ENCODE measurements at places on chromosomes 3 and 15.
A peak's percentile ranks its signal among the peaks of the same experiment; 100 is the strongest.

GRCh38 chr3:108428586-108428985, 81.8 kb downstream of the MYH15 start:
- DNase-seq: peak; percentile 24

DNA sequence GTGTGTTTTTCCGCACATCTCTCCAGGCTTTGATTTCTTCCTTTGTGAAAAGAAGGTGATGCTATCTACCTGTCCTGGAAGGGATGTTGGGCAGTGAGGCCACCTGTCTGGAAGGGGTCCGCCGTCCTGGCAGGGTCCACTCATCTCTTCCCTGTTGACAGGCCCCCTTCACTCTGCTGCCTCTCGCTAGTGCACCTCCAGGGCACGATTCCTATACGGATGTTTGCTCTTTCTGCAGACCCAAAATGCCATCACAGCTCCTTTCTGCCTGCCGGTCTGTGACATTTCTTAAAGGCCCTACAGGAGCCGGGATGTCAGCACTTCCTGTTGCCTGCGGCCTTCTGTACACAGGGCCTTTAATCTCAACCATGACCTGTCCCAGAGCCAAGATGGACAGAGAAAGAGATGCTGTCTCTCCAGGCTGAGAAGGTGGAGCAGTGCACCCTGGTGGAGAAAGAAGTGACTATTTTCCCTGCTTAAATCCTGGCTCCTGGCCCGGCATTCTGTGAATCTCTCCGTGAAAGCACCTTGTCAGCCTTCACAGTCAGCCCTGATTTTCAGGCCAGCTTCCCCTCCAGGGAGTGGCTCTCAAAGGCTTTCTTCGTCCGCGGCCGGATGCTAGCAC, 7.4 kb downstream of the FAM3D start:
- peak; percentile 64 for DNase-seq

DNA sequence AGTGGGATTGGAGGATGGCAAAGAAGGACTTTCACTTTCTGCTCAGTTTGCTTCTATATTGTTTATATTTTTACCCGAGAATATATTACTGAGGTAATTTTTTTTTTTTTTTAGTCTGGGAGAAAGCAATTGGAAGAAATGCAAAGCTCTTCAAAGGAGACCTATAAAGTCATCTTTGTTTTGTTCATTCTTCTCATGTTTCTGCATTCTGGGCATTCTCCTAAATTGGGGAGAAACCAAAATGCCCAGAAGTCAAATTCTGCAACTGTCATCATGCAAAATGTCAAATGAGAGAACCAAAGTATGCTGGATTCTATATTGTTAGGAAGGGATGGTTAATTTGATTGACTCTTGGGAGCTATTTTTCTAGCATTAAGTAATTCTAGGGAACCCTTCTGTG, 168.3 kb upstream of the TSC22D2 start:
- DNase-seq: no peak

DNA sequence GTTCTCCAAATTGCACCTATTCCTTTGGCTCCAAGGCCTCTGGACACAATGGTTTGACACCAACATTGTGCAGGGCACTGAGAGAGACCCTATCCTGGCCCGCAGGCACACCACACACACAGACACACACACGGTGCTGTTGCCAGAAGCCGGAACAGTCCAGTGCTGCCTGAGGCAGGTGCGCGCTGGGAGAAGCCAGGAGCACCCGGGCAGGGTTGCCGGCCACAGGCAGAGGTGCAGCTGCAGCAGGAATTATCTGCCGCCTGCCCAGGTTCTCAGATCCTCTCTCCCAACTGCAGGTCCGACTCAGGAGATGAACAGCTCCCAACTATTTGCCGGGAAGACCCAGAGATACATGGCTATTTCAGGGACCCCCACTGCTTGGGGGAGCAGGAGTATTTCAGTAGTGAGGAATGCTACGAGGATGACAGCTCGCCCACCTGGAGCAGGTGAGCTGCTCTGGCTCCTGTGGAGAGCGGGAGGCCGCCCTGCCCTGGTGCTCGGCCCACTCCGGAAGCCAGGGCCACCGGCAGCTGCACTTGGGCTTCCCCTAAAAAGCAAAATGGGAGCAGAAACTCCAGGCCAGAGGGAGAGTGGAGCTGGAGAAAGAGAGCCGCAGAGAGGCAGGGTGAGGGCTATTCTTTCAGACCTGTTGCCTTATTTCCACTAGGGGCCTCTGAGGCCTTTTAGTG, 42.9 kb downstream of the CHDH start:
- DNase-seq: no peak

DNA sequence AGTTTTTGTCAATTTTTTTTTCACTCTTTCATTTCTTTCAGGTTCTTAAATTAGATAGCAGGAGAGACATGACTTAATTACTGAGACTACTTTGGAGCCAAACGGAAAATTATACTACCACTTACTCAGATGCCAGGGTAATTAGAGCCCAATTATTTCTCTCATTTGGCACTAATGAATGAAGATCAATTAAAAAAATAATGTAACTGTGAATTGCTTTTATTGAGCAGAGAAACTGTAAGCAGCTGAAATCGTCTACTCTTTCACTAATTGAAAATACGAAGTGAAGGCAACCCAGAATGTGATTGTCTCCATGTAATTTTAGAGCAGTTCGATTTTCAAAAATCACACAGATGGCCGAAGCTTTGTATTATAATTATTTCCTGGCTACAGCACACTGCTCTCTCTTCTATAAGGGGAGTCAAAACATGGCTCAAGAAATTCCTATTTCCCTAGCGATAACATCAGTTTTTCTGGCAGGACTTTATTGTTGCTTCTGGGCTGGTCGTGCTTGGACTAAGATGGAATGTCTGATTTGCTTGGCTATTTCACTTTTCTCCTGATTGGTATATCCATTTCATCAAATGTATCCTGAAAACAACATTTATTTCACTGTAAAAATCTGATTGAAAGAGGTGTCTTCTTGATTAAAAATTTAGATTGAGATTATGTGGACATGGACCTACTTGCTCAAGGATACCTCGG, 55.8 kb upstream of the PDZRN3 start:
- DNase-seq: no peak

GRCh38 chr15:29452881-29453731, 183.5 kb upstream of the NSMCE3 start:
- DNase-seq: no peak

- DNase-seq: peak; percentile 92
These were observed 59.7 kb downstream of the RAP2B start for GRCh38 chr3:153221748-153222162.
